Suprapubic skin (tissue), 4 donors: ENCODE measurements at places on chromosomes 3 and 15. TPM values are rescaled to one million over a fixed set of nuclear protein-coding genes. Genes with fewer than 3 reads are reported as not detected.
A peak's percentile ranks its signal among the peaks of the same experiment; 100 is the strongest.

GRCh38 chr3:136752172-136752421, at the start of gene STAG1:
Gene STAG1, minus strand, starts transcription at chr3:136752378. Its CDS starts 121,480 bp downstream, at chr3:136630898.
- H3K36me3 ChIP-seq: no peaks in the 10 kb centered on the region
- no peak for DNase-seq
- peak within 1 kb of the TSS; percentile 100 for H3K27ac ChIP-seq
- H3K4me3 ChIP-seq: peak within 1 kb of the TSS; percentile 90
- no peaks in the 10 kb centered on the region for H3K27me3 ChIP-seq

KCTD6 gene
- total RNA-seq: 8.3 TPM

- H3K27me3 ChIP-seq: no peaks in the 10 kb centered on the region
- no peak overlapping the region for H3K4me3 ChIP-seq
- H3K4me1 ChIP-seq: peaks cover 3% of the 10 kb centered on the region
- DNase-seq: no peak
- no peak overlapping the region for H3K27ac ChIP-seq
- H3K36me3 ChIP-seq: no peaks in the 10 kb centered on the region
These were observed 218.2 kb upstream of the SGO1 start for GRCh38 chr3:20403986-20404740.

GRCh38 chr3:40751666-40752065, 226.9 kb downstream of the ZNF621 start:
- peaks cover 6% of the 10 kb centered on the region for H3K4me1 ChIP-seq
- no peaks in the 10 kb centered on the region for H3K36me3 ChIP-seq
- H3K27ac ChIP-seq: no peak overlapping the region
- H3K27me3 ChIP-seq: no peaks in the 10 kb centered on the region
- no peak overlapping the region for H3K4me3 ChIP-seq

DNA sequence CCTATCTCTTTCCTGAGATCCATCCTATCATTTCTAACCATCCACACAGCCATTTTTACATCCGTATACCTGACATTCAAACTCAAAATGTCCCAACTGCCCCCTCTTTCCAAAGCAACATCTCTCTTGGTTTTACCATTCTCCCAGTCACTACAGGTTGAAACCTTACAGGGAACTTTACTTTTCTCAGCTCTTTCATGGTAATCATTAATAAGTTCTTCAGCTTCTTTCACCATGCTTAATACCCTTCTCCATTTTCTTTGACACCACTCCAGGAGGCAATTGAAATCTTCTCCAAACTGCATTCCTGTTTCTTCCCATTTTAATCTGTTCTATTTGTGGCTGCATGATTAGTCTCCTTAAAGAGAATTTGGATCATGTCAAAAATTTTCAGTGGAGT, 352.5 kb downstream of the GAP43 start:
- no peaks in the 10 kb centered on the region for H3K4me1 ChIP-seq
- no peak for DNase-seq
- H3K36me3 ChIP-seq: no peaks in the 10 kb centered on the region
- H3K27me3 ChIP-seq: no peaks in the 10 kb centered on the region
- H3K27ac ChIP-seq: no peak overlapping the region

- no peak for DNase-seq
- peaks cover 7% of the 10 kb centered on the region for H3K4me1 ChIP-seq
- H3K27ac ChIP-seq: no peak overlapping the region
- no peak overlapping the region for H3K4me3 ChIP-seq
These were observed 40.8 kb upstream of the LRTM1 start for GRCh38 chr3:54968546-54969172.

NPAP1 gene
- not detected for total RNA-seq

XCR1 gene
- total RNA-seq: 1.9 TPM

DNA sequence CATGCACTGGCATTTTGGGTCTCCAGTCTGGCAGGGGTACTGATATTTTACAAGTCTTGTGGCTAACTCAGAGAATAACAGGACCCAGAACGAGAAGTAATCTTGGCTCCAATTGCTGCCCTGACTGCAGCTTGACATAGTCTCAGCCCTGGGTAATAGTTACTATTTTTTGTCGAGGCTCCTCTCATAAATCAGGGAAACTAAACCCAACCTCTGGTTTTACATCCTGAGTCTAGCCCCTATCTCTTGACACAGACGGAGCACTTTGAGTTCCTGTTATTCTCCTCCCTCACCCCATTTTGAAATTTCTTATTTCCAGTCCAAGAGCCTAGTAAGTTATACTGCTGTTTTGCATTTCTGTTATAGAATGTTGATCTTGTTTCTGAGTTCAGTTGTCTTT, 276.1 kb upstream of the GOLIM4 start:
- H3K4me3 ChIP-seq: no peak overlapping the region
- DNase-seq: no peak
- no peaks in the 10 kb centered on the region for H3K4me1 ChIP-seq
- no peaks in the 10 kb centered on the region for H3K36me3 ChIP-seq

DNA sequence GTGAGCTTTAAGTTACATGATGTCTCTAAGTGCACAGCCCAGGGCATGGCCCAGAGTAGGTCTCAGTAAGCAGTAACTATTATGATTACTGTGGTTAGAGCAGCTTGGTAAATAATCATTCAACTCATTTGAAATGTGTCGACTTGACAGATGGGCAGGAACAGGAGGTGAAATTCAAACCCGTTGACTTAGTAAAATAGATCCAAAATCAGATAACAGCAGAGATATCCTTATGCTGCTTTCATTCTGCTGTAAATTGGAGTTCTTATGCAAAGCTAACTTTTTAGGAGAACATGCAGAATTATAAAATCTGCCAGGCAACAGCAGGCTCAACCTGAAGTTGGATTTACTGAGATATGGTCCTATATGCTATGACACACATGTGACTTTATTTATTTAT, 118.7 kb upstream of the KLHL25 start:
- H3K4me3 ChIP-seq: no peak overlapping the region
- H3K27me3 ChIP-seq: no peaks in the 10 kb centered on the region
- peaks cover 2% of the 10 kb centered on the region for H3K4me1 ChIP-seq
- no peak for DNase-seq
- H3K27ac ChIP-seq: no peak overlapping the region
- no peaks in the 10 kb centered on the region for H3K36me3 ChIP-seq

- H3K27ac ChIP-seq: no peak overlapping the region
- DNase-seq: no peak
- H3K4me1 ChIP-seq: peaks cover 10% of the 10 kb centered on the region
These were observed 122.1 kb upstream of the LRIG1 start for GRCh38 chr3:66622756-66623457.

DNA sequence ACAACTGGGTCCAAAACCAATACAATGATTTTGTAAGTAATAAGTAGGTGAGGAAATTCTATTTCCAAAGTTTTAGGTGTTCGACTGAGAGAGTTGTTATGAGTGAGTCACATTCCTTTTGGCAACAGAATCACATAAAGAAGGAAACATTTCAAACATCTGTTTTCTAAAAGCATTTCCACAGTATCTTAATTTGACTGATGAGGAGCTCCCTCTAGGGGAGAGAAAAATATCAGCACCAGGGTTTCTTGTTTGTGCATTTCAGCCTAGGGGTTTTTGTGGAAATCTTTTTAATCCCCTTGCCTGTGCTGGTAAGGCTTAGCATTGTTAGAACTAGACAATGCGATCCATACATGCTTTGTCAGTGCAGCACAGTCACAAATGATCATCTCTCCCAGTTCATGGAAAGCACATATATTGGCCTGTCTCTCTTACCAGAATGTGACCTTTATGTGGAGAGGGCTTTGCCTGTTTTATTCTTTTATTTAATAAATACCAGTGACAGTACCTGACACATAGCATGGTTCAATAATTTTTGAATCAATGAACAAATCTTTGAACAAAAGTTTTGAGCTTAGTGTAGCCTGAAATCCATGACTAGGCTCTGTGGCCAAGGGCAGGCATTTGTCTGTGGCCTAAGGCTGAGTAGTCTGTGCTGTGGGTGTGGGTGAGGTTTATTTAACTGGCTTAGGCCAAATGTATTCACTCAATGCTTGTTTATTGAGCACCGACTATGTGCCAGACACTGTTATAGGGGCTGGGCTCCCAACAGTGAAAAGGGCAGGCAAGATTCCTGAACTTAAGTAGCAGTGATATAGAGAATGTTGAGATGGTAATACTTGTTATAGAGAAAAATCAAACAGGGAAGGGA, 21.1 kb upstream of the IQCF6 start:
- no peak for DNase-seq
- no peak overlapping the region for H3K27ac ChIP-seq
- no peak overlapping the region for H3K4me3 ChIP-seq
- H3K27me3 ChIP-seq: peaks cover 21% of the 10 kb centered on the region
- no peaks in the 10 kb centered on the region for H3K36me3 ChIP-seq

- DNase-seq: no peak
- no peaks in the 10 kb centered on the region for H3K27me3 ChIP-seq
- no peak overlapping the region for H3K27ac ChIP-seq
- peaks cover 13% of the 10 kb centered on the region for H3K4me1 ChIP-seq
These were observed 18.3 kb downstream of the ANKRD63 start for GRCh38 chr15:40264321-40265153.

- no peak overlapping the region for H3K4me3 ChIP-seq
- H3K27me3 ChIP-seq: no peaks in the 10 kb centered on the region
- H3K36me3 ChIP-seq: peaks cover 8% of the 10 kb centered on the region
These were observed 5.9 kb downstream of the MESP2 start for GRCh38 chr15:89781891-89782618.

DNA sequence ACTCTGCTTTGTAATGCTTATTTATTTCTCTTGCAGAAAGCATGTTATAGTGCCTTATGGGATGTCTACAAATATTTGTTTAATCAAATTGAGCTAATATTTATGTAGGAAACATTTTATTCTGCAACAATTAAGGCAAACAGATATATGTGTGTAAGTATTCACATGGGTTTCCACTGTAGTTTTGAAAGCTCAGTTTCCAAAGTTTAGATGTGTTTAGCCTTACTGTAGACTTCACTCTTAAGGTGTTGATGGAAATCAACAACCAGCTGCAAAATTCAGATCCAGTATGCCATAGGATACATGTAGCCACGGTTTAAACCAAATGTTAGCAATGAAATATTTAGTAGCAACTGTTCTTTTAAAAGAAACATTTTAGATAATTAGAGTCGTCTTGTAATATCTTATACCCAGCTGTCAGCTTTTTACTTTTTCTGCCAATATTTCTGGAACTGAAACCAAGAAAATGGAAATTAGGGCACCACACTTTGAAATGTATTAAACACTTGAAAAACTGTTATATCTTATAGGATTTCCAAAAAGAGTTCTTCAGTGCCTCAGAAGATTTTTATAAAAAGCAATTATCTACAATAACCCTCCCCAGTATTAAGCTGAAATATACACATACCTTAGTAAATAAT, 18.5 kb downstream of the PIK3CA start:
- no peaks in the 10 kb centered on the region for H3K27me3 ChIP-seq
- DNase-seq: no peak
- no peaks in the 10 kb centered on the region for H3K36me3 ChIP-seq
- H3K27ac ChIP-seq: no peak overlapping the region

OGG1 gene
- total RNA-seq: 23.8 TPM

GRCh38 chr3:188682316-188682715, 489.5 kb upstream of the TPRG1 start:
- H3K36me3 ChIP-seq: no peaks in the 10 kb centered on the region
- peak overlapping the region; percentile 7 for H3K27ac ChIP-seq
- H3K27me3 ChIP-seq: no peaks in the 10 kb centered on the region
- H3K4me3 ChIP-seq: no peak overlapping the region

GRCh38 chr3:77071809-77072208, 31.9 kb downstream of the ROBO2 start:
- DNase-seq: no peak
- no peak overlapping the region for H3K27ac ChIP-seq
- no peaks in the 10 kb centered on the region for H3K36me3 ChIP-seq
- no peaks in the 10 kb centered on the region for H3K27me3 ChIP-seq
- H3K4me3 ChIP-seq: no peak overlapping the region

- no peaks in the 10 kb centered on the region for H3K36me3 ChIP-seq
- H3K4me1 ChIP-seq: no peaks in the 10 kb centered on the region
- no peaks in the 10 kb centered on the region for H3K27me3 ChIP-seq
- no peak overlapping the region for H3K27ac ChIP-seq
- no peak overlapping the region for H3K4me3 ChIP-seq
These were observed 278.5 kb upstream of the ZNF385D start for GRCh38 chr3:22029480-22029879.

ITGA11 gene
- 1.2 TPM for total RNA-seq

- H3K4me1 ChIP-seq: no peaks in the 10 kb centered on the region
- no peaks in the 10 kb centered on the region for H3K27me3 ChIP-seq
- H3K36me3 ChIP-seq: no peaks in the 10 kb centered on the region
- no peak overlapping the region for H3K4me3 ChIP-seq
These were observed 541.0 kb downstream of the PLOD2 start for GRCh38 chr3:145620002-145620401.

DNA sequence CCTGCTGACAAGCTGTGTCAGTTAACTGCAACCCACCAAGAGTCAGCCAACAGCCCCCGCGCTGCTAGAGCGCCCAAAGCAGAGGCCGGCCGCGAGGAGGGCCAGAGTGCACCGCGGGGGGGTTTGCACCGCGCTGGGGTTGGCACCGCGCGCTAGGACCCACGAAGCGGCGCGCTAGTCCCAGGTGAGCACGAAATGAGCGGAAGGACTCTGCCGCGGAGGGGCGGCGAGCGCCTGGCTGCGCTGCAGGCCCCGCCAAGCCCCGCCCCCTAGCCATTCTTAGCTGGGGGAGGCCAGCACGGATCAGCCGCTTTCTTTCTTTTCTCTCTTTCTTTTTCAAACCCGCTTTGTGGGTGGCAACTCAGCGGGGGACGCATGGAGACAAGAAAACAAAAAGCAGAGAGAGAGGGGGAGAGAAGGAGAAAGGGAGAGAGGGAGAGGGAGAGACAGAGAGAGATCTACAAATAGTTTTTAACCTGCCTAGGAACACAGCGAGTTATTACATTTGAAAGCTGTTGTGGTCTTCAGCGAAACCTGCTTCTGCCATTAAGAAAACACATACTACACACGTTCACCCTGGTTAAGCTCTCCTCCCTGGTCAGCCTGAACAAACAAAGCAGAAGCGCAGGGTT, 6.9 kb upstream of the FOXB1 start:
- no peak for DNase-seq
- H3K27me3 ChIP-seq: peaks cover 100% of the 10 kb centered on the region
- peaks cover 11% of the 10 kb centered on the region for H3K4me1 ChIP-seq
- no peaks in the 10 kb centered on the region for H3K36me3 ChIP-seq
- H3K4me3 ChIP-seq: no peak overlapping the region
- H3K27ac ChIP-seq: no peak overlapping the region

DNA sequence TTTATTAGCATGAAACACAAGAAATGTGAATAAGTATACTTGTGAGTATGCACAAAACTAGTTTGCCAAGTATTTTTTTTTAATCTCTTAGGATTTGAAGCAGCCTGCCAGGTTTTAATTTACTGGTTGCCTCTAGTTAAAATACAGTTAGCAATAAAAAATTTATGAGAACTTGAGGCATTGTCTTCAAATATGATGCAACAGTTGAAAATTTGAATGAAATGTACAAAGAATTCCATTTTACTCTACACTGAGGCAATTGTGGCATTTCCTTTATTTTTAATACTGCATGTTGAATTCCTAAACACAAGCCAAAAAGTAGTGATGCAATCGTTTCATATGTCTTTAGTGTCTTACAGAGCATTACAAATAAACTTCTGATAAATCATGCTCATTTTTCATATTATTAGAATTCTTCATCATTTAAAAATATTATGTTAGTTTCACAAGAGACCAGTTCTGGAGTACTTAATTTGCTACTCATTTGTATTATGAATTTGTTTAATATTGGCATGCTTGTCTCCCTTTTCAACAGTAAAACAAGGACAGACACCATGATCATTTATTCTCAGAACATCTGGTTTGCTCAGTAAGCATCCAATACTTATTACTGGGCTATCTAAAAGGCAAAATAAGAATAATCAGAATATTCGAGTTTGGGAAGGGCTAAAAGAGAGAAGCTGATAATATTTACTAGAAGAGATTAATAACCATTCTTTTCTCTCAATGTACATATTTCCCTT, 124.8 kb upstream of the PTX3 start:
- no peaks in the 10 kb centered on the region for H3K36me3 ChIP-seq
- DNase-seq: no peak
- H3K27me3 ChIP-seq: no peaks in the 10 kb centered on the region

GOLGA6L9 gene
- 6.3 TPM for total RNA-seq
